ENCODE measurements at places on chromosomes 4 and X.

DNA sequence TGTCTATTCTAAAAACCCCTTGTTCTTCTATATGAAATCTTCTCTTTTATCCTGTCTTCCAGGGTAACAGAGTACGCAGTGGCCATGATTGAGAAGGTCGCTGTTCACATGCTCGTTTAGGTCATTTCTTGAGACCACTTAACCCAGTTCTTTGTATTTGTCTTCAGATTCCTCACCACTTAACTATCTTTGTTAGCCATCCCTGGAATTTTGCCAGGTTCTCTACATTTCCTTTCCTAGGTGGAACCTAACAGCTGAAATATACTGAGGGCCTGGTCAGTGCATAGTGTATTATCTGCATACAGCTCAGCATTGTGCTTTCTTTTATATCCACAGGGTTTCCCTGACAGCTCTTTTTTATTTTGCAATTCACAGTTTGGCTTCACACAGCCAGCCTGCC, 148.9 kb upstream of the GALNT7 start:
- DNase-seq: no peak

DNA sequence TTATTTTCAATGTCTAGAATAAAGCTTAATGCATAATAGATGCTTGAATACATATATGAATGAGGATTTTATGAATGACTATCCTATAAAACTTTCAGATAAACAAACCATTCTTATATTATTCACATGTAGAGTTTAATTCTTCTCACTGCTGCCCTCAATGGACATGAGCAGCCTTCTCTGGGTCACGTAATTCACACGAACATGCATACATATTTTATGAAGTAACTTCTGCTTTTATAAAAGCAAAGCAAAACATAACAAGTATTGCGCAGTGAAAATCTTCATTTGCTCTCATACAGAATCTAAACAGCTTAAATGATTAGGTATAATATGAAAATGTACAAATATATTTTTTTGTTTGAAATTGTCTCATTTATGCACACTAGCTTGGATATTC, 116.7 kb downstream of the TMA16 start:
- DNase-seq: no peak

GRCh38 chr4:115865736-115866135, 752.3 kb upstream of the NDST4 start:
- no peak for DNase-seq

DNA sequence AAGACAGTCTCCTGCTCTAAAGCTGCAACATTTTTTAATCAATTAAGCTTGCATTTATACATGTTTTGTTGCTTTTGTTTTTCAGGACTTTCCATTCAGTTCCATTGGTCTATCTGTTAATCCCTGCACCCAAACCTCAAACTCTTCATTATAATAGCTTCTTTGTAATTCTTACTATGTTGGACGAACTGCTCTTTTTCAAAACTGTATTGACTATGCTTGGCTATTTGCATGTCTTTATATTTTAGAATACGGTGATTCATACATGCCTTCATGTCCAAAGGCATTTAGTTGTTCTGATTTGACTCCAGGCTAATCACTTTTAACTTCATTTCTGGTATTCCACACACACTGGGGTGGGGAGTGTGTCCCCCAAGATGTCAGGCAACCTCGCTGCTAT, 14.1 kb downstream of the MAGEC1 start:
- no peak for DNase-seq

DNA sequence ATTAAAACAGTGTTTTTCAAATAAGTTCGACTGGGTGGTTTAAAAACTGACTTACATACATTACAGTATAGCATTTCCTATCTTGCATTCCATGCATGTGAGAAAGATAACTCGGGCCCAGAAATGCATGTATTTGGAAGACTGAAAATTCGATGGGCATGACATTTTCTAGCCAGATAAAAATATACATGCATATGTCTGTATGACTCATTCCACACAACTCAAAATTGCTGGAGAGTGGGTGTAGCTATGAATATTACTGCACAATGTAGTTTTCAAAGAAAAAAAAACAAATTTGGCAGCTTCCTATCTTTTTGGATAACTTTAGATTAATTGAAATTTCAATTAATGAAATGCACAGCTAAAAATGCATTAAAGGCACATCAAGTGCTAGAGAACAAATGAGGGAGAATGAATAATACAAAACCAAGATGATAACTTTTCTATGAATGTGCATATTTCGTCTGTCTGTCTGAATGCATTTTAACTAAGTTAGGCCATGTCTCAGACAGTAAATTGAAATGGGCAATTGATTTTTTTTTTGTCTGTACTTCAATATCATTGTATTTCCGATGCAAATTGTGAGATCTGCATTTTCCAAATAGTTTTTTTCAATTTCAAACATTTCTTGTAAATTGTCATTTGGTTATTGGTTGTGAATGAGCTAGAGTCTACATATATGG, 54.5 kb upstream of the GABRA2 start:
- no peak for DNase-seq

DNA sequence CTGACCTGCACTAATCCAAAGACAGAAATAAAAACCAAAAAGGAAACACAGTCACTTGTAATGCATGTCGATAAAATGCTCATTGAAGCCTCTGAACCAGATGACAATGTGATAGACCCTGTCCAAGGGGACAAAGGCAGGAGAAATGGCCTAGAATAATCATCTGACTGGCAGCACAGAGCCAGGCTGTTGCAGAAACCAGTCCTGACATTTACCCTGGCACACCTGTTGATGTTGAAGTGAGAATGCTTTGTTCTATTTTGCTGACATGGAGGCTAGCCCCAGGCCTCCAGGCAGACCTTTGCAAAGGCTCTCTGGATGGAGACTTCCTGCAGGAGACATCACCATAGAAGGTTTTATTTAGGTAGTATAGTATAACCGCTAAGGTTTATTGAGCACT, 41.0 kb downstream of the TFDP3 start:
- DNase-seq: no peak

- no peak for DNase-seq
Measured at GRCh38 chr4:111502626-111503025, 642.6 kb upstream of the FAM241A start.

- no peak for DNase-seq
Measured at GRCh38 chrX:148649145-148649795, 148.9 kb downstream of the AFF2 start.

DNA sequence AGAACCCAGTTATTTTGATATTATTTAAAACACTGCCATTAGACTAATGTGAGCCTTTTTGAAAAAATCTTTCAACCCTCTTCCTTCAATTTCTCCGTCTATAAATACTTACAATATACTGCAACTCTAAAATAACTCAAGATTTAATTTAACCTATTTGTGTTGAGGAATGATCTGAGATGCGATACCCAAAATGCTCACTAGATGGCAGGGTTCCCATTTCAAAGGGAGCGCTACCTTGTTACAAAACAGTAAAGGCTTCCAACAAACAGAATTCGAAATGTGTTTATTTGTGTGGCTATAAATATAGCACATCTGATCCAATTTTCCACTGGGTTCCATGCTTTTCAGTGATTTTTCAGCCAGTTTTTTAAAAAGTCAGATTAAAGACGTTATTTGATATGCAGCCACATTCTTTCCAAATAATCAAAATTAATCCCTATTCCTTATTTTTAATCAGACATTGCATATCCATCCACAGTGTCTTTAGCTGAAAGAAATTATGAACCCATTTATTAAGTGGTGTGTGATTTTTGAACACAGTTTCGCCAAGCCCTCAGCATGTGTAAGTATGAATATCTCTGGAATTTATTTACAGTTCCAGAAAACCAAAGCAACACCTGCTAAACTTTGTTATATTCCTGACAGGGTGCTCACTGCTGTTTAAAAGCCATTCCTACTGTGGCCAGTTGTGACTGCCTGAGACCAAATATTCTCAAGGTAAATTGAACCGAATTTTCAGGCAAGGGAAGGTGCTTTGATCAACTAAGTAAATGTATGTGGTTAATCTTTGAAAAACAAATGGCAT, 668.0 kb upstream of the LCORL start:
- peak; percentile 21 for DNase-seq

DNA sequence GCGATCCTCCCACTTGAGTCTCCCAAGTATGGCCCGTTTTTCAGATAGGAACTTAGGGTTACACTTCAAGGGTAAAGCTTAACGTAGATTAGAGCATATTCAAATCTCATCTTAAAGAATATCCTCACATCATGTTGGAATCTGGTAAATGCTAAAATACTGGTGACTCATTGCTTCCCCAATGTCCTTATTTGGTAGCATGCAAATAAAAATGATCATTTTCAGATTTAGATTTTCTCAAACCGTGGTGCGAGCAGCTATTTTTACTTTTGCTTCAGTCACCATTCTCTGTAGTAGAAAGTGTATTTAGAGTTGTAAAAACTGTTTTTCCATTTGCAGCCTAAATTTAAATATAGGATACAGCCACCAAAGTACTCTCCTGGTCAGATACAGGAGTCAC, 101.5 kb upstream of the MAML3 start:
- peak; percentile 20 for DNase-seq

- DNase-seq: no peak
Measured at GRCh38 chr4:122928930-122929329, 6.5 kb upstream of the NUDT6 start.

DNA sequence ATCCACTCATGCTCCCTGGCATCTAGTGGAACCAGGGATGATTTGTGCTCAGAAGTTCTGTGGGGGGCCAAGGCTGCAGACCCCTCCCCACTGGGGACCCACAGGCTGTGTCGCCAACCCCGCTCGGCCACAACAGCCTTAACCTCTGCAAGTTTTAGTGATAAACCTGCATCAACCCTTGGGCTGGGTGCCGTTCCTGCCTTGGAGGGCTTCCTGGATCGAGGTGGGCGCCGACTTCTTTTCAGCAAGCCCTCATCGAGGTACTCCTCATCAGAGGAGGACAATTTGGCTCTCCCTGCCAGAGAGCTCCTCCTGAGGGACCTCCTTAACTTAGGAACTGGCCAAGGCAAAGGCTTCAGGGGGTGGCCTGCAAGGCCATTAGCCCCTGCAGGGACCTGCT, 1.9 kb downstream of the SOWAHB start:
- no peak for DNase-seq

Measured in amniotic stem cell (primary cell).